ENCODE measurements at places on chromosomes 3 and 15.

GRCh38 chr3:13112521-13113345 lies 39.5 kb upstream of the IQSEC1 start:
- peak; percentile 10 for DNase-seq

- no peak for DNase-seq
Observed at GRCh38 chr15:39493424-39494067, 87.3 kb upstream of the THBS1 start.

DNA sequence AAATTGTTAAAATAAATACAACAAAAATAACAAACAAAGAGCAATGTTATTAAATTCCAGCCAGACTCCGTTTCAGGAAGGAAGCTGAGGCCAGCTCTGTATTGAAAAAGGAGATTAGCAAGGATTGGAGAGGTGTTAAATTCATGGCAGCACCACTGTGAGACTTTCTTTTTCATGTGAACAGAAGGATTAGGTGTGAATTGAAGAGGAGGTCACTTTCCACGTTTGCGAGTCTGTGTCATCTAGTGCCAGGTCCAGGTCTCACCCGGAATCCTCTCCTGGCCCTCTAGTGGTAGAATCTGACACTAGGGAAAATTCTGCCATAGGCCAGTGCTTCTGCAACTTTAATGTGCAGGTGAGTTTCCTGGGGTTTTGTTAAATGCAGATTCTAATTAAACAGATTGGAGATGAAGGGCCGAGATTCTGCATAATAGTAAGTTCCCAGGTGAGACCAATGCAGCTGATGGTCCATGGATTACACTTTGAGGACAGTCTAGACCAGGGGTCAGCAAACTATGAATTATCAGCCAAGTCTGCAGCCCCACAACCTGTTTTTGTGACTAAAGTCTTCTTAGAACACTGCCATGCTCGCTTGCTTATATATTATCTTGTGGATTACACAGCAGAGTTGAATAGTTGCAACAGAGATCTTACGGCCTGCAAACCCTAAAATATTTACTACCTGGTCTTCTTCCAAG lies 9.2 kb upstream of the SLC6A1 start:
- peak; percentile 47 for DNase-seq

- DNase-seq, result peak; percentile 45
Observed at GRCh38 chr15:65245096-65245856, 34.0 kb upstream of the CILP start.

DNA sequence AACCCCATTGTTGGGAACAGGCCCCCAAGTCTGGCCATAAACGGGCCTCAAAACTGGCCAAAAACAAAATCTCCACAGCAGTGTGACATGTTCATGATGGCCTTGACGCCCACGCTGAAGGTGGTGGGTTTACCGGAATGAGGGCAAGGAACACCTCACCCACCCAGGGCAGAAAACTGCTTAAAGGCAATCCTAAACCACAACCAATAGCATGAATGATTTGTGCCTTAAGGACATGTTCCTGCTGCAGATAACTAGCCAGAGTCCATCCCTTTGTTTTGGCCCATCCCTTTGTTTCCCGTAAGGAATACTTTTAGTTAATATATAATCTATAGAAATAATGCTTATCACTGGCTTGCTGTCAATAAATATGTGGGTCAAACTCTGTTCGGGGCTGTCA lies 47.7 kb downstream of the KLHDC8B start:
- no peak for DNase-seq

GRCh38 chr3:57038466-57039164 lies 21.8 kb upstream of the SPATA12 start:
- DNase-seq, result no peak

GRCh38 chr3:126968391-126969390 lies 14.2 kb upstream of the PLXNA1 start:
- DNase-seq, result no peak
